GM23248 (cell line): ENCODE measurements at places on chromosomes 4 and X. TPM values are rescaled to one million over a fixed set of nuclear protein-coding genes. Genes with fewer than 3 reads are reported as not detected.

Gene GLRB
- 7.6 and 8.5 TPM in 2 replicates for polyA plus RNA-seq

Gene LINC00632
- polyA plus RNA-seq = 36.7 and 40.7 TPM in 2 replicates

Gene FAM241A
- 6.1 and 6.2 TPM in 2 replicates for polyA plus RNA-seq

Gene FGFBP1
- polyA plus RNA-seq = not detected in 2 replicates

Gene RNF113A
- polyA plus RNA-seq = 20.7 and 23.1 TPM in 2 replicates
